ENCODE measurements at places on chromosomes 7 and 10.

- no peak for DNase-seq
Measured at GRCh38 chr10:3868271-3868664, 83.3 kb upstream of the KLF6 start.

- no peak for DNase-seq
Measured at GRCh38 chr7:146659732-146660131, 543.1 kb downstream of the CNTNAP2 start.

GRCh38 chr10:3324612-3325038 is 152.0 kb upstream of the PITRM1 start:
- DNase-seq = no peak

DNA sequence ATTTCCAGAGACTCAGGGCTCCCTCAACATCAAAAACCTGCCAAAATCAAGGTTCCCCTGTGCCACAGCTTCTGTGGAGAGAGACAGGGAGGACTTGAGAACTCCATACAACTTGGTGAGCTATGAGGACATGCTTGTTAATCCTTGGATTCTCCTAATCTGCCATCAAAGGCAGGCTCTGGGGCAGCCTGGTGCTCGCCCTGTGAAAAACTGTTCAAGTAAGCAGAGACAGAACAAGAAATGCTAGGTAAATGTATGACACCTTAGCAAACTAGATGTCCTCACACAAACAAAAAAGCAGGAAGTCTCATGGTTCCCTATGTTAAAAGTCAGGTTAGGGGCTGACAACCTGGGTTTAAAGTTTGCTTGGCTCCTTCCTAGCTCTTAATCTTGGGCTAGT is 73.6 kb downstream of the ANK3 start:
- no peak for DNase-seq

GRCh38 chr7:150361402-150361801 is 7.2 kb upstream of the REPIN1 start:
- DNase-seq = no peak

GRCh38 chr7:16046041-16046440 is 359.6 kb upstream of the MEOX2 start:
- DNase-seq = no peak

- no peak for DNase-seq
Measured at GRCh38 chr10:121580276-121581116, 17.7 kb downstream of the FGFR2 start.

DNA sequence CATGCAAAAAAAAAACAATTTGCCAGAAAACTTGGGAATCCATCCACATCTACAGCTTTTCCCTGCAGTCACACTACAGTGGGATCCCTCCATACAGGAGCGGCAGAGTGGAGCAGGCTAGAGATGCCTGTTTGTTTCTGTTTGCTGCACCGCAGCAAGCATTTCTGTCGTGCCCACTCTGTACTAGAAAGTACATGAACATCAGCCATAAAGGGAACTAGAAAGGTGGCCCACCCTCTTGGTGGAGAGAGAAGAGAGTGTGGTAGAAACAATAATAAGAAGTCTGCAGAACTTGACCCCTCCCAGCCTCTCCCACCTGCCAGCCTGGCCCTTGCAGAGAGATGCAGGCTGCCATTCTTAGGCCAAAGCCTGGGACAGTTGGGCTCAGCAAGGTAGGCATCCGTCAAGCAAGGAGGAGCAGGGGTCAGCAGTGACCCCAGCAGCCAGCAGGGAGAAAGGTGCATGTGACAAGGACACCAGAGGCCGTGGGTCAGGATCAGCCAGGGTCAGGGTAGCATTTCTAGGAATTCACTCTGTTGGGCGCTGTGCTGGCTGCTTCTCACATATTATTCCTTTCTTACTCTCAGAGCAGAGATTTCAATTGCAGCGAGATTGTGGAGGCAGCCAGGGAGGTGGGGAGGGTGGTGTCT is 171.8 kb downstream of the EGFR start:
- DNase-seq = no peak

DNA sequence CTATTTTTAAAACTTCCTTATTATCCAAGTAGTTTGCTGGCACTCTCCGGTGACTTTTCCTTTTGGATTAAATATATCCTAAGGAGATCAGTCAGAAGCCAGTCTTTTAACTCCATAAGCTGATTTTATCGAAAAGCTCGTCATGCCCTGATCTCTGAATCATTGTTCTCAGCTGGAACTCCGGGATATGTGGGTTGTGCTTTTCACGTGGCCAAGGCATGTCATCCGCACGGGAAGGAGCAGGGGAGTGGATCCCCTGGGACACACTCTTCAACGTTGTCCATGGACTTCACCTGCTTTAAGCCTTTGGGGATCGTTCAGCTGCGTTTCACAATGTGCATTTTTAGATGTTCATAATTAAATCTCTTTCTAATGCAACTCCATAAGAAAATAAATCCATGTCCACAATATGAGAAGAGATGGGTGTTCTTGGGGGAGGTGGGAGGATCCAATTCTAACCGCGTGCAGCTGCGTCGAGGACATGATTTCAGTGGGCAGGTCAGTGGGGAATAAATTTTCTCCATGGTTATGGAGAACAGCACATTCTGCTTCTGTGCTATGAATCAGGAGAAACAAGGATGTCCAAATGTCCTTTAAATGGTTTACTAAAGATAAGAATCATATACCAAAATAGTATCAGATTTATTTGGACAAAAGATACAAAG is 229.5 kb upstream of the ADARB2 start:
- no peak for DNase-seq

DNA sequence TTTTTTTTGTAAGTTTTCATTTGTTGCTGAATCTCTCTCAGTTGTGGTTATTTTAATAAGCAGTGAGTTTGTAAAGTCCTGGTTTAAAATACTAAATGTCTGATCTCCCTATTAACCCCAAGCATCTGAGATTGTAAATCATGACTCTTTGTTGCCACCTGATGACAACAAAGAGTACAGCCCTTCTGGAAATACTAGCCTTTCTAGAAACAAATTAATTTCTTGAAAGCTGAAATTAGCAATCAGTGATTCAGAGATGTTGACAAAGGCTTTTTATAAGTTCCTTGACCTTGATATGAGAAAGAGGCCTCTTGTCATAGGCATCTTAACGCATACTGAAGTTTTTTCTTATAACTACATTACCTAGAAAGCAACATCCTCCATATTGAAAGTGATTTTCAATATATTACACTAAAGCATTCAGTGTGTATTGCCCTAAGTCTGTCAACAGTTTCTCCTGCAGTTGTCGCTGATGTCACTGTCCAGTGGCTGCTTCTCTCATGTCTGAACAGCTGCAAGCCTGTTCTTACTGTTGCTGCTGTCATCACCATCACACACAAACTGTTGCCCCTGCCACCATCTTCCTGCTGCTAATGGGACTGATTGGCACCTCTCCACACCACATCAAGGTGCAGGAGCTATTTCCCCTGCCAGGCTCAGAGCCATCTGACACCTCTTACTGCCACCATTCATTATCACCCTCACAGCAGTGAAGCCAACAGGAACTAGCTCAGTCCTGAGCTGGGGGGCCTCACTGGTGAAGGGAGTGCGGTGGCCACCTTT is 95.1 kb upstream of the LRGUK start:
- DNase-seq = no peak

GRCh38 chr7:126236261-126236660 is 1016.5 kb downstream of the GRM8 start:
- no peak for DNase-seq

DNA sequence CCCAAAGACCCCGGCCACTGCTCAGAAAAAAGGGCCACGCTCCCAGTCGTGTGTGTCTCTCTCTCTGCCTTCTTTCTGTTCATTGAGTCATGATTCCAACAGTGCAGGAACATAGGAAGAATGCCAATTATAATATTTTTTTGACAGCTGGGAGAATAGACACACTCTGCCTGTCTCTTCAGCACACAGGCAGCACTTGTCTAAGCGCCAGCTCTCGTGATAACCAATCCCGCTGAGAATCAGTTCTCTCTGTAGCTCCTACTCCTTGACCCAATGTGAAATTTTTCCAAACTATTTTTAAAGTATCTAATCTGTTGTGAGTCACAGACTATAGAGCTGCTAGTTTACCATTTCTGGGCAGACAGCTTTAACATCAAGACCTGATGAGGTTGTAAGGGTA is 145.7 kb upstream of the RHEB start:
- DNase-seq = no peak

- no peak for DNase-seq
Measured at GRCh38 chr10:133237588-133238465, at the start of gene VENTX. Gene VENTX (plus strand): TSS chr10:133237855. CDS start chr10:133237915, 60 bp downstream.

- no peak for DNase-seq
Measured at GRCh38 chr10:69684020-69684980, 54.3 kb downstream of the FAM241B start.

GRCh38 chr7:108413782-108414492 is 42.3 kb downstream of the NRCAM start:
- no peak for DNase-seq

GRCh38 chr7:26000841-26001240 is 151.2 kb upstream of the NFE2L3 start:
- DNase-seq = no peak

- DNase-seq = no peak
Measured at GRCh38 chr10:29028486-29028885, 260.4 kb upstream of the LYZL1 start.

DNA sequence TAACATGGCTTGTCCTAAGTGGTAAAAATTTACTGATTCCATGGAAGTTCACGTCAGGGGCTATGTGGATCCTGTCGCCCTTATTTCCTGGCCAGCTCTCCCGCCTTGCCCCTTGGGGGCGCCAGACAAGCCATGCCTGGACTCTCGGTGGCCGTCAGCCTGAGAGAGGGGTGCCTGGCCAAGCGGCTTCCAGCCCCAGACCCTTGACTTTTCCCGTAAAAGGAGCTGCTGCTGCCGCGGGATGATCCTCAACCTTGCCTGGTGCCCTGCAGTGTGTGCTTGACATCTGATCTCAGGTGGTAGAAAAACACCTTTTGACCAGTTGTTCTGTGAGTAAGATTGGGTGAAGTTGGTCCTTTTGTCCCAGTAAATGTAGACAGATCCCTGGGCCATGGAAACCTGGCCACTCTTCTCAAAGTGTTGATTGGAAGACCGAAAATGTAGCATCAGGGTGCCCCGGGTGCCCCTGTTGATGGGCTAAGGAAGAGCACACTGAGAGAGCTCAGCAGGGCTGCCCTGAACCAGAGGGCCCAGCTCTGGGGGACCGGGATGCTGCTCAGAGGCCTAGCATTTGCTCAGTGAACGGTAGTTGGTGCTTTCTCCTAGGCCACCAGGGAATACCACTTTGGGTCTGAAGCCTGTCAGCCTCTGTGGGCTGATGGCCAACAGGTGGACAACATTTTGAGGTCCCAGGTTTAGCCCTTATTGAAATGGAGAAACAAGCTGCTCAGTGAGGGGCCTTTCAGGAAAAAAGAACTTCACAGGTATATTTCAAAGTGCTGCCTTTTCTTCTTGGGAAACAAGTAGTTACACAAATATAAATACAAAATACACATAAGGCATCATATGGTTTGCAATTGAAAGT is 162.5 kb downstream of the LRMDA start:
- DNase-seq = no peak

DNA sequence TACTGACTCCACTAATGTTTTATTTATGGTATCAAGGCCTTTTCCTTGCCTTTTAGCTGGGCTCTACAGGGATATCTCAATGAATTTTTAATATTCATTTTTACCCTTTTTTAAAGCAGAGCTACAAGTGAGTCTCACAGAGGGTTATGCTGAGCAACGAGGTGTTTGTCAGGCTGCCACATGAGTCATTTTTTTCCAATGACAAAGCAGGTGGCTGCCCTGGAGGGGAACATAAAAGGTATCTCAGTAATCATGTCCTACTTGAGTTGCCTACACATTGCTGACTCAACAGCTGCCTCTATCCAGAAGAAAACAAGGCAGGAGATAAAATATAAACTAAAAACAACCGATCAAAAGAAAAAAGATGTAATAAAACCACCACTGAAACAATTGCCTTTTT is 1004.9 kb upstream of the POT1 start:
- no peak for DNase-seq

DNA sequence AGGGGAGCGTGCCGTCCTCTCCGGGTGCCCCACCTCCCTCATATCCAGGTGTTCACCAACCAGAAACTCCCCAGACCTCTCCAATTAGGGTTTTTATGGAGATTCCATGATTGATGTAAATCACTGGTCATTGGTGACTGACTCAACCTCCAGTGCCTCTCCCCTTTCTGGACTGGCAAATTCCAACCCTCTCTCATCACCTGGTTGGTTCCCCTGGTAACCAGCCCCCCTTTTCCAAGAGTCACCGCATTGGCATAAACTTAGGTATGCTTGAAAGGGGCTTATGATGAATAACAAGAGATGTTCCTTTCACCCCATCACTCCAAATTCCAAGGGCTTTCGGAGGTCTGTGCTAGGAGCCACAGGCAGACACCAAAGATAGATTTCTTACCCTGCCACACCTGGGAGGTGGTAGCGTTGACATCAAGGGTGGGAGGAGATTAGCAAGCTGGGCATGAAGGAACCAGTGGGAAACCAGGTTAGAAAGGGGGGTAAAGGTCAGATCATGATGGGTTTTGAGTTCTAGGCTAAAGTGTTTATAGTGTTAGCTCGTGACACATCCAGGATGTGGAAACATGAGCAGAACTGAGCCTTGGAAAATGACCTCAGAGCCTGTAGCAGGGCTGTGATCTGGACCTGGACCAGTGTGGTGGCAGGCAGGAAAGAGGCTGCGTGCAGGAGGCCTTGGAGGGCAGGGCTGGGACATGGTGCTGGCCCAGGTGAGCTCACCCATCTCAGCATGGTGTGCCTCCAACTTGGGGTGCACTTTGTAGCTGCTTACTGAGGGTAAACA is 45.1 kb downstream of the CAMK1D start:
- DNase-seq = no peak

GRCh38 chr7:92528958-92529264 is 316 bp downstream of the RBM48 start:
- DNase-seq = no peak

DNA sequence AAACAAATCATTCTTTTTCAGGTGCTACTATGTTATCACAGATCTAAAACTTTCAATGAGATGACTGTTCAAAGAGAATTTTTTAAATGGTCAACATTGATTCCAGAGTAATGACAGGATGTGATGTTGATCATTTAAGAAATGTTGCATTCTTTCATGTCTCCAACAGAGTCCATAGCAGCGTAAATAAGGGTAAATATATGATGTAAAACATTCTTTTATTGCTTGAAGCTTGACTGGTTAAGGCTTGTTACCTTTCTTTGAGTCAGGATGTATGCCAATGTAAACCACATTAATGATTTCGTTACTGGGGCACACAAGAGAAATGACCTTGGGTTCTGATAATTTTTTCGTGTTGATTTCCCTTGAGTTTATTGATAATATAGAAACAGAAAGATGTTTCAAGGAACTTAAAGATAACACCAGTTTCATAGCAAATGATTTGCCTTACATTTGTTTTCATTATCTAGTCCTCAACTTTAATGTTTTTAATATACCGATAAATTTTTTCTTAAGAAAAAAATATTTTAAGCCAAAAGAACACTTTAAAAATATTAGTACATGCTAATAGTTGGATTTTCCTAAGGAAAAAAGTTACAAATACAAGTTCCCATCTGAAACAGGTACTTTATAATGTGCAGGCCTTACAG is 3.5 kb downstream of the STK17A start:
- DNase-seq = no peak

- DNase-seq = no peak
Measured at GRCh38 chr10:103397191-103397825, 882 bp downstream of the PDCD11 start.
